ENCODE measurements at places on chromosomes 4 and X. TPM values are rescaled to one million over a fixed set of nuclear protein-coding genes. Genes with fewer than 3 reads are reported as not detected.

PI4K2B gene
- 1.9 TPM for total RNA-seq

- DNase-seq: no peak
Observed at GRCh38 chr4:112552668-112553067, 36.7 kb upstream of the NEUROG2 start.

ZIC3 gene
- not detected for total RNA-seq

GRCh38 chrX:121000589-121000988, 15.0 kb upstream of the CT47A1 start:
- no peak for DNase-seq

DNA sequence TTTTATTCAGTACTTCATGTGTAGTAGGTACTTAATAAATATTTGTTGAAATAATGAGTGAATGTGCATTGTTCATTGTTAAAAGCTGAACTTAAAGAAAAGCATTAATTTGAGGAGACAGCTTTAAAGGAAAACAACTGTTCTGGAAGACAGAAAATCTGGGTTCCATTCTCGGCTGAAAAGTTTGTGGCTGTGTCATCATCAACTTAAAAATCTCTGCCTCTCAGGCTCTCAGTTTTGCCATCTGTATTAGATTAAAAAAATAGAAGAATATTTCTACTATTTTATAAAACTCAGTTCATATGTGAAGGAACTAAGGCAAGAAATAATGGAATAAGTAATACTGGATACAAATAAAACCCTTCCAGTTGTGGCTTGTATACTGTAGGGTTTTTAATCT, 62.5 kb downstream of the FSTL5 start:
- no peak for DNase-seq

DNA sequence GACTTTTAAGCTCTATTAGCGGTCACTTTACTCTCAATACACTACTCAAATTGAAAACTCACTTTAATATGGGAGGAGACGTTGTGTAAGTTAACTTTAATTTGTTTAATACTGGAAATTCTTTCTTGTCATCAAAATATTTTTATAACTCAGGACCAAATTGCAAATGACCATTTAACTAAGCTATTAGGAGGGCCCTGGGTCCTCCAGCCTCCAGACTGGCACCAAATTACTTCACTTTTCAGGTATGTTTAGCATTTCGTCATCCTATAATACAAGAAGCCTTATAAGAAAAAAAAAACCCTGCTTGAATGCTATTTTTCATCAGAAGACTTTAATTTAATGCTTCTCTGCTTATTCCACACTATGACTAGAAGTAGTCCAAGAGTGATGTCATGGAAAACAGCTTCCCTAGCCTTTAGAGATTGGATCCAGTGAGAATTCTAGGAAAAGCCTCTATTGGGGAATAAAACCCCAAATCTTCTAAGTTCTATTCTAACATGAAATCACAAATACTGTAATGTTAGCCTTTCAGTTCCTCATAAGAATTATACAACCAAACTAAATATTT, 6.6 kb downstream of the KLHL15 start:
- DNase-seq: no peak

DNA sequence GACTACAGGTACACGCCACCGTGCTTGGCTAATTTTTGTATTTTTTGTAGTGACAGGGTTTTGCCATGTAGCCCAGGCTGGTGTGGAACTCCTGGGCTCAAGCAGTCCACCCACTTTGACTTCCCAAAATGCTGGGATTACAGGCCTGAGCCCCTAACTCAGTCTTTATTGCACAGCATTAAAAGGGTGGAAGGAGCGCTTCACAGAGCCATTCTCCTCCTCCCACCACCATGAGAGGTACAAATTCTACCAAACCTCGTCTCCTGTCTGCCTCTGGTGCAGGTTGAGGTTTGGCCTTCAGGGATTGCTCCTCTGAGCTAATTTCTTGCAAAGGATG, 52.3 kb downstream of the TLR10 start:
- DNase-seq: no peak

GRCh38 chr4:69780141-69780540, 19.7 kb upstream of the SULT1B1 start:
- DNase-seq: no peak
